ENCODE measurements at places on chromosomes 4 and X.

GRCh38 chr4:54723820-54724219, 66.1 kb downstream of the KIT start:
- DNase-seq: no peak

- DNase-seq: no peak
Observed at GRCh38 chr4:83054928-83055327, 19.9 kb downstream of the COPS4 start.

- no peak for DNase-seq
Observed at GRCh38 chr4:18689308-18690115, 668.0 kb upstream of the LCORL start.

DNA sequence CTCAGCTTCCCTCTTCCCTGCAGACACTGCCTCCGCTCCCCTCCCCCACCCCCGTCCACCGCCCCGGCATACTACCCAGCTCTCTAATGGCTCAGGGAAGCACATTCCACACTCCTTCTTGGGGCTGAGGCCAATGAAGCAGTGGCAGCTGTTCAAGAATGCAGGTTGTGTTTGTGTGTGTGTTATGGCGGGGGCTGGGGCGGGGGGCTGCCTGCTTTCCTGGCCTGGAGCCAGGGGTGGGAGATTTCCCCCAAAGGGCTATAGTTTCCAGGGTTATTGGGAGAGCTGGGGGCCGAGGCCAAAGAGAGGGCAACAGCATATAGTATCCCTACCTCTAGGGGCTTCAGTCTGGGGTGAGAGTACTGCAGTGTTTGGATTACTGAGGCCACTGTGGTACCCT, 149.4 kb downstream of the EFNB1 start:
- no peak for DNase-seq

- DNase-seq: no peak
Observed at GRCh38 chrX:21798677-21799219, 40.7 kb upstream of the MBTPS2 start.

DNA sequence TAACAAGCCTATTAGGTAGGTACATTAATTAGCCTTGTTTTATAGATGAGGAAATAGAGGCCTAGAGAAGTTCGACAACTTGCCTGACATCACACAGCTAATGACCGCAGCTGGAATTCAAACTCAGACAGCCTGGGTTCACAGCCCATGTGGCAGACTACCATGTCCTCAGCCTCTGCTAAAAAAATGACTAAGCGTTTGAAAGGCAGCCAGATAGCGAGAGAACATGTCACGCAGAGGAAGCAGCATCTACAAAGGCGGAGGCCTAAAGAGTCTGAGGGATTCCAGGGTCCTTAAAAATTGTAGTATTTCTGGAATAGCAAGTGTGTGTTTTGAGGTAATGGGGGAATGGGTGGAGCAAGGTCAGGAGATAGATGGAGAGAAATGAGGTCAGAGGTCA, 33.2 kb upstream of the BMP15 start:
- DNase-seq: no peak

DNA sequence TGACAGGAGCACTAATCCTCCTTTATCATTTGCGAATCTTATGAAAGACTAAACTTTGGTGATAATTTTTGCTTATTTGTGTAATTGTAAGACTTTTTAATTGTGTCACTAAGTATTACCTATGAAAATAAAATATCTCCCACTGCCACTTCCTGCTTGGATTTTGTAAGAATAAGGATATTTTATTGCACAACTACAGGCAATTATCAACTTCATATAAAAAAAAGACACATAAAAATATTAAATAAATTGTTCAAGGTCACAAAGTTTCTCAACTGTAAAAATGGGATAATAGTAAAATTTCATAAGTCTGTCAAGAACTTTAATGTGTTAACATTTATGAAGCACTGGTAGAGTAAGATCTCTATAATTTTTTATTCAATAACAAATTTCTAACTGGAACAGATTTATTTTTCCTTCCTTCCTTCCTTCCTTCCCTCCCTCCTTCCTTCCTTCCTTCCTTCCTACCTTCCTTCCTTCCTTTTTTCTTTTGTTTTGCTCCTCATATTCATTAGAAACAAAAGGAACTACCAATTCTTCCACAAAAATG, 527.6 kb upstream of the FAM47C start:
- no peak for DNase-seq

GRCh38 chr4:16035843-16036242, 48.0 kb downstream of the PROM1 start:
- DNase-seq: no peak

- no peak for DNase-seq
Observed at GRCh38 chrX:77088233-77088632, 359.0 kb upstream of the FGF16 start.

- DNase-seq: no peak
Observed at GRCh38 chr4:155881555-155881954, 15.5 kb upstream of the ASIC5 start.

- no peak for DNase-seq
Observed at GRCh38 chr4:116866106-116866505, 219.3 kb downstream of the TRAM1L1 start.

- DNase-seq: no peak
Observed at GRCh38 chr4:63607169-63607872, 801.9 kb downstream of the TECRL start.

DNA sequence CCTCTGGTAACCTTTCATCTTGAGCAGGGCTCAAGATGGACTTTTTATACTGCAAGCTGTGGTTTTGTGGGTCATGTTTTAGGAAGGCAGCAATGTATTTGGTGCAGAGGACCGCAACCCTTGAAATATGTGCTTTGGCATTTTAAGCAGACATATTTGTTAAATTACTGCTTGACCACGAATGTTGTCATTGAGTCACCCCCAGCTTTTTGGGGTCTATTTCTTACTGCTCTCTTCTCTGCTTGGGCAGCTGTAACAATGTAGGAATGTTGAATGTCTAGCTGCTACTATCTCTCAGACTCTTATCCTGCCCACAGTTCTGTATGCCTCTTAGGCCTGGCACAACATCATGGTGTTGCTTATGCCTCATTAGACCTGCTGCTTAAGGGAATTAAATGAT, 6.0 kb downstream of the RBPJ start:
- DNase-seq: no peak

DNA sequence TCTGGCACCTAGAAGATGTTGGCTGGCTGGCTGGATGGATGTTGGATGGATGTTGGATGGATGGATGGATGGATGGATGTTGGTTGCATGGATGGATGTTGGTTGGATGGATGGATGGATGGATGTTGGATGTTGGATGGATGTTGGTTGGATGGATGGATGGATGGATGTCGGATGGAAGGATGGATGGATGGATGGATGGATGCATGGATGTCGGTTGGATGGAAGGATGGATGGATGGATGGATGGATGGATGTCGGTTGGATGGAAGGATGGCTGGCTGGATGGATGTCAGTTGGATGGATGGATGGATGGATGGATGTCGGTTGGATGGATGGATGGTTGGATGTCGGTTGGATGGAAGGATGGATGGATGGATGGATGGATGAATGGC, 96.7 kb downstream of the PSAPL1 start:
- no peak for DNase-seq

DNA sequence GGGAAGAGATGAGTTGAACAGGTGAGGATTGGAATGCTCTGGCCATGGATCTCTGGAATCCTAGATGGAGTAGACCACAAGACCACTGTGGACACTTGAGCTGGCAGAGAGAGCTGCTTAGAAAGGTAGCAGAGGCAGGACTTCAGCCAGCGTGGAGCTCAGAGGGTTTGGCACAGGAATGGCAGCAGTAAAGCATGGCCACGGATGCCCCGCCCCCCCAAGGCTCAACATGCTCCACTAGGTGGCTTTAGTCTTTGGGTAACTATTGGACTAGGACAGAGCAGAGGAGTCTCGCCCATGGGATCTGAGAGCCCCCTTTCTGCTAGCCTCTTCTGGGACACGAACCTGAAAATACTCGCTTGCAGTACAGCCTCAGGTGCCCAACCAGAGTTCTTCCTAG, 150.1 kb upstream of the NEIL3 start:
- no peak for DNase-seq

DNA sequence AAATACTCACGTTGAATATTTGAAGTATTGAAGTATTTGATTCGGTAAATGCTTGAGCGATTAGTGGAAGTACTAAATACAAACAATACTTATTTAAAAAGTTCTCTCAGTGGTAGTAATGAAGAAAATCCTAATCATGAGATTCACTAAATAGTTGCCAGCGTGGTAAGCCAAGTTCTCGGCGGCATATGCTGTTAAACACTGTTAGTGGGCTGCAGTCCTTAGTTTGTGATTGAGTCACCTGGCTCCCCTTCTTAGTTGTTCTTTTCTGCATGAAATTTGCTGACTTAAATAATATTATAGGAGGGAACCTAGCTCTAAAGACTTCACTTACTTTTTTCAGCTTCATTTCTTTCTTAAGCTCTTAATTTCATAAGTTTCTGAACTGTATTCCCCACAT, 51.4 kb downstream of the STIM2 start:
- no peak for DNase-seq

- DNase-seq: no peak
Observed at GRCh38 chr4:72953571-72953970, 115.9 kb downstream of the COX18 start.

- DNase-seq: no peak
Observed at GRCh38 chrX:119677654-119677981, 15.3 kb downstream of the SEPTIN6 start.

DNA sequence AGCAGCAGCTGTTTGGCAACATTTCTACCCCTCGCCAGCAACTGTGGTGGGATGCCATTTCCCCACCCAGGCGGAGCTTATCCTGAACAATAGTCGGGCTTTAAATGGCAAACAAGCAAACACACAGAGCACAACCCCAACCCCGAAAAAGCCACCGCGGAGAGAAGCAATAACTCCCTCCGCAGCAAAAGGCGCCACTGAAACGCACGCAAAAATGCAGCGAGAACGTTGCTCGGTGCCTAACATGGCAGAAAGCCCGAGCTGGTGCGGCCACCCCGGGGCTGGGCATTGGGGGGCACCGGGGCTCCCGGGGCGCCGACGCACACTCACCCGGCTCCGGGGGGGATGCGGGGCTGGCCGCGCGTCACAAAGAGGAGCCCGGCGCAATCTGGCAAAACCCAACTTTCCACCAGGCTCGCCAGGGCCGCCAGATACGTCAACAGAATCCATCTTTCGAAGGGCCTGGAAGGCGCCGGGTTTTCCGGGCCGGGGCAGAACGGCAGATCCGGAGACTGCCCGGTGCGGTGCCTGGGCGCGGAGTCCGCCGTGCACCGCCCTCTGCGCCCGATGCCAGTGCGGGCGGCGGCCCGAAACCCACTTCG, 818 bp downstream of the RAI2 start:
- DNase-seq: no peak

DNA sequence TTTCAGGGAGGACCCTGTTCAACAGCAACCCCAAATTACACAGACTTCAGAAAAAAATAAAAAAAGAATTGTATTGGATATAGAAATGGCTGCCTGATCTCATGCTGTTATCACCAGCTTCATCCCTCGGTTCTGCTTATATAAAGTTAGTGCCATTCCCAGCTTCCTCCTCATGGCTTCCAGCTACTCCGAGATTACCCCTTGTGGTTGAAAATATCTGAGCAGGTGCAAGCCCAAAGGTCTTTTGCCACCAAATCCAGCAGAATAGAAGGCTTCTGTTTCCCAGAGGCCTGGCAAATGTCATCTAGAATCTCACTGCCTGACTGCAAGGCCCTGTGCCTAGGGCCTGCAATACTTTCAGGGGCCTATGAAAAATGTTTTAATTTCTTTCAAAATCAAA, 13.8 kb upstream of the HPGDS start:
- no peak for DNase-seq

GRCh38 chrX:124504111-124504983, 158.0 kb downstream of the SH2D1A start:
- no peak for DNase-seq

DNA sequence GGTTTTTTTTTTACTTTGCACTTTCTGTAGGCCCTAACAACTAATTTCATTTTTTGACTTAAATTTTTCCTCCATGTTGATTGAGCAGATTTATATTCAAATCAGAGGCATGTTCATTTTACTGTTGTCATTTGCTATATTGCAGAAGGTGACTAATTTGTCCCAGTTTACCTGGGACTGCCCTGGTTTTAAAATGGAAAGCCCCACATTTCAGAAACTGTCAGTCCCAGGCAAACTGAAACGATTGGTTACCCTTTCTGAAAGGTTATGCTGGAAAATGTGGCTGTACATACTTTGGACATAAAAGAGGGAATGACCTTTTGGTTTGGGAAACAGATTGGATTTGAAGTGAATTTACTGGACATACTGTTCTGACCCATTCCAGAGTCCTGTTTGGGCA, 160.0 kb downstream of the SPCS3 start:
- no peak for DNase-seq

GRCh38 chr4:182914357-182914756, 2.8 kb downstream of the DCTD start:
- no peak for DNase-seq

- no peak for DNase-seq
Observed at GRCh38 chr4:75229806-75230570, 284.2 kb downstream of the RCHY1 start.

DNA sequence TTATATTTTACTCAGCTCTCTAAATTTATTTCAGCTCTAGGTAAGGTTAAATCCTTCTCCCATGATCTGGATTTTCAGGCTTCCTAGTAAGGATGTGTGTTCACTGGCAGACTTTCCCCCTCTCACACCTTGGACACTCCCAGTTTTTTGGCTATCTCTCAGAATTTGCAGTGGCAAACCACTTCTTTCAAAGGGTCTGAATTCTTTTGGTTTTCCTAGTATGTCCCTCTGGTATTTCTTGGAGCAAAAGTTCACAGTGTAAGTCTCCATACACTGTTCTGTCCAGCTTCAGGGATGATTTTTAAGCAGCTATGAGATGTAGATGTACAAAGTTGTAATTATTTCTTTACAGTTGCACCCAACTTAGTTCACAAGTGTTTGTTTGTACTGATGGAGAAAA, 653.8 kb upstream of the GALNT7 start:
- no peak for DNase-seq

GRCh38 chr4:81397635-81398034, 74.1 kb downstream of the RASGEF1B start:
- no peak for DNase-seq

DNA sequence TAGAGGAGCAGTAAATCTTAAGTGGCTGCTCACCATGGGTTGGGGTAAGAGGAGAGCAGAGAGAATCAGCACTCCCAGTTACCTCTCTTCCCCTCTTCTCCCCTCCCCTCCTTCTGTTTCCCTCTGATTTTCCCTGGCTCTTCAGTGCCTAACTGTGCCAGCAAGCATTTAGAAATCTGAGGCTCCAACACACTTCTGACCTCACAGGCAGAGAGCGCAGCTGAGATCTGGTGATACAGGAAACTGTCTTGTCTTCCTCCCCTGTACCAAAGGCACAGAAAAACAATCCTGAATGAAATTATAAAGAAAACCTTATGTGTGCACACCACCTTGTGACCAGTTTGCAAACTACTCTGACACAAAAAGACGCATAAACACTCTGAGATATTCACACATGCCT, 82.4 kb upstream of the SMIM10 start:
- DNase-seq: no peak

Data from hypothalamus (tissue), 51 donors.